ENCODE measurements at places on chromosomes 3 and 15. TPM values are rescaled to one million over a fixed set of nuclear protein-coding genes. Genes with fewer than 3 reads are reported as not detected.

GOLGA6B gene
- not detected for total RNA-seq

IGSF10 gene
- 1.7 TPM for total RNA-seq

LRRC15 gene
- 0.40 TPM for total RNA-seq

SELENOS gene
- total RNA-seq = 90.8 TPM

HYAL1 gene
- total RNA-seq = 1.2 TPM

IQCH gene
- 5.7 TPM for total RNA-seq

CFAP91 gene
- total RNA-seq = 0.68 TPM

NPAP1 gene
- total RNA-seq = not detected

COLQ gene
- total RNA-seq = 0.66 TPM

IP6K1 gene
- 34.2 TPM for total RNA-seq

ADGRG7 gene
- total RNA-seq = 52.7 TPM

CLDN1 gene
- total RNA-seq = not detected

SI gene
- total RNA-seq = not detected

CHRM5 gene
- total RNA-seq = under 0.01 TPM

BFSP2 gene
- not detected for total RNA-seq

CSTA gene
- total RNA-seq = 0.66 TPM

TPRG1 gene
- total RNA-seq = 0.40 TPM

RNF7 gene
- total RNA-seq = 33.0 TPM

WDR72 gene
- not detected for total RNA-seq

ATP13A5 gene
- not detected for total RNA-seq

SH2D7 gene
- not detected for total RNA-seq

NME9 gene
- not detected for total RNA-seq

ACOX2 gene
- 25.6 TPM for total RNA-seq

GNL3 gene
- total RNA-seq = 100 TPM

SLC30A4 gene
- 15.0 TPM for total RNA-seq

CISH gene
- 0.53 TPM for total RNA-seq

ABCF3 gene
- total RNA-seq = 55.6 TPM

GOLGA6L10 gene
- 0.13 TPM for total RNA-seq

NTRK3 gene
- total RNA-seq = 0.62 TPM

C3orf49 gene
- not detected for total RNA-seq

ZIC4 gene
- total RNA-seq = 0.06 TPM

CFAP20DC gene
- total RNA-seq = 1.1 TPM

PLSCR2 gene
- not detected for total RNA-seq

MUC4 gene
- total RNA-seq = not detected

ITGA11 gene
- 43.8 TPM for total RNA-seq

SLC51B gene
- total RNA-seq = not detected

GCHFR gene
- total RNA-seq = 2.4 TPM

PAQR9 gene
- 0.25 TPM for total RNA-seq

DNAH12 gene
- under 0.01 TPM for total RNA-seq

CD80 gene
- 0.13 TPM for total RNA-seq

FRMD5 gene
- 14.2 TPM for total RNA-seq

Data from aortic smooth muscle cell (primary cell).